ENCODE measurements at places on chromosomes 11 and 22.
A peak's percentile ranks its signal among the peaks of the same experiment; 100 is the strongest.

GRCh38 chr22:48357961-48358360, 1469.7 kb downstream of the BRD1 start:
- DNase-seq: no peak

GRCh38 chr11:130394615-130395014, 33.8 kb downstream of the ADAMTS8 start:
- DNase-seq: no peak

DNA sequence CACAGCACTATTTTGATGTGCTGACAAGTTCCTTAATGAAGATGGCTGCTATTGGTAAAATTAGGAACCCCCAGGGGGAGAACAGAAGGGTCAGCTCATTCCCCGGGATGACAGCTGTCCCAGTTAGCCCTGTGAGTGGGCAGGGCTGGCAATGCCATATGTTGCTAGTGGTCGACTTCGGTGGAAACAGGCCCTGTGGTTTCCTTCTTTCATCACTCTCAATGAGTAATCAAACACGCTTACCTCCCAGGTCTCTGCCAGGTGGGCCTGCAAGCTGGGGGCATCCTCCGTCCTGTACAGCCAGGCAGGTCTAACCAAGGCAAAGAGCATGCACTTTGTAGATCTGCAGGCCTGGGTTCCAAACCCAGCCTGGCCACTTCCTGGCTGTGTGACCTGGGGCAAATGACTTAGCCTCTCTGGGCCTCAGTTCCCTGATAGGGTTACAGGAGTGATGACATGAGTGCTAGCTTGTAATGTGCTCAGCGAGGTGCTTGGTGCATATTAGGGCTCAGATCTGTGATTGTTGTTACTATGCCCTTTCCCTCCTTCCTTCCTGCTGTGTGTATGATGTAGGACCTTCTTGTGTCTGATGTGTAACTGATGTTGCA, 85.2 kb downstream of the TSPAN18 start:
- no peak for DNase-seq

DNA sequence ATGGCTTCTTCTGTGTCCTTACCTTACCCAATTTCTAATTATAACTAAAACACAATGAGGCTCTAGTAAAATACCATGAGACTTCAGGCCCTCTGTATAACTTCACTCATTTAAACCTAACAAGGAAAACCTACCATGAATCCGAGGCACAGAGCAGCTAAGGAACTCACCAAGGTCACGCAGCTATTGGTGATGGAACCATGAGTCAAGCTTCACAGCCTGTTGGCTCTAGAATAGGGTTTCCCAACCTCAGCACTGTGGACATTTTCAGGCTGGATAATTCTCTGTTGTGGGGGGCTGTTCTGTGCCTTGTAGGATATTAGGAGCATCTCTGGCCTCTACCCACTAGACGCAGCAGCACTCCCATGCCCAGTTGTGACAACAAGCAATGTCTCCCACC, 75.7 kb downstream of the TIMP3 start:
- DNase-seq: no peak

- DNase-seq: no peak
Measured at GRCh38 chr22:21650280-21650679, 8.2 kb downstream of the SDF2L1 start.

DNA sequence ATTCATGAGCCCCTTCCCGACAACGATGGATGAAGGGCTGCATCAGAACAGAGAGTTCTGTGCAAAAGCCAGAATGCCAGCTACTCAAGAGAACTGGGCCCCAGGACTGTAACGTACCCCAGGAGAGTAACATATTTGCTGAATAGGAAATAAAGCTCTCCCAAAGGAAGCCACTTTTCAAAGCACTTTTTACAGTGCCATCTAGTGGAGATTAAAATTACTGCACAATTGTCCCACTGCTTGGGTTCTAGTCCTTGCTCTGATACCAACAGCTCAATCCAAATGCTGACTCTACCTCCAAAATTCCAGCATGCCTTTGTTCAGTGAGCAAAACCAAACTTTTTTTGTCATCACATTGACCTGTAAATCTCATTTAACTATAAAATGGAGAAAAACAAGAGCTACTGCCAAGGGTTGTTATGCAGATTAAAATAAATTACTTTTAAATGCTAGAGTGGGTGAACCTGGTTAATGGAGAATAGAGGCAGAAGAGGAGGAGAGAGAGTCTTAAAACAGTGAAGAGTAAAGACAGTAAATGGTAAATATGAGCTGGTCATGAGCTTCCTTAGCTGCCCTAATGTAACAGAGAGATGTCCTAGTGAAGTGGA, 87.6 kb upstream of the FSHB start:
- DNase-seq: peak; percentile 47

DNA sequence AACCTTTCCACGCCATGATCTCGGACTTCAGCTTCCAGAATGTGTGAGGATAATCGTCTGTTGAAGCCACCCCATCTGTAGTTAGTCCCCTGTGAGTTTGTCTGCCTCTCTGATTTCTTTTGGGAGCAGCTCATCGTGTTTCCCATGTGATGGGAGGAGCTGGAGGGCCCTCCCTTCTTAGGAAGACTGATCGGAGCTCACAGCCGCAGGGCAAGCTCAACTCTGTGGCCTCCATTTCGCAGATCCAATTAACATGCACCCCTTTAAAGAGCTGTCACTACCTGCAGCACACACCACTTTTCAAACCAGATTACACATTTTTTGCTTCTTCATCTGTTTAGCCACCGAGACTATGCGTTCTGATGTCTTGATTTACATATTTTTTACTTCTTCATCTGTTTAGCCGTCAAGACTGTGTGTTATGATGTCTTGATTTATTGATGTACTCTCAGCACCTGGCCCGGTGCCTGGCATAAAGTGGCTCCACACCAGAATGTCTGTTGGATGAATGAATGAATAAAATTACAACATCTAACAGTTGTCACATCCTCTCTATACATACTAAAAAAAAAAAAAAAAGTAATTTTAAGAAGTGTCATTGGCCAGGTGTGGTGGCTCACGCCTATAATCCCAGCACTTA, 14.9 kb upstream of the PPFIA1 start:
- no peak for DNase-seq

- no peak for DNase-seq
Measured at GRCh38 chr22:44430716-44431115, 67.3 kb downstream of the RTL6 start.
